ENCODE measurements at places on chromosomes 3 and 15. TPM values are rescaled to one million over a fixed set of nuclear protein-coding genes. Genes with fewer than 3 reads are reported as not detected.

DNA sequence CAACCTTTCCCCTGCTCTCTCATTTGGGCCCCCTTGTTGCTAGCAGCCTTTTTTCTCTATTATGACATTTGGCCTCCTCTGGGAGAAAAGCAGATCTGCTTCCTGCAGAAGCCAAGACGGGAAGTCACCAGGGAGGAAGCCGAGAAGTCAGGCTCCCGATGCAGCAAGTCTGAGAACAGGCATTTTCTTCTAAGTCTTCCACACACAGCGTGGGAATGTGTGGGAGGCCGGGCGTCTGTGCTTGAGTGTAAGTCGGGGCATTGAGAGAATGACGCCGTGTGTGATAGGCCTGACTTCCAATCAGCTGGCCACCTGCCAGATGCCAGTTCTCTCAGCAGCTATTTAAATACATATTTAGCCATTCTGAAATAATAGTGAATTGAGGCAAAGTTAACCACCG, 75.8 kb upstream of the FAM98B start:
- DNase-seq, result no peak

Gene ALS2CL
- total RNA-seq, result 3.2 TPM

Gene LRCH3
- total RNA-seq, result 100 TPM

Gene FOXL2NB
- total RNA-seq, result 1.9 TPM

DNA sequence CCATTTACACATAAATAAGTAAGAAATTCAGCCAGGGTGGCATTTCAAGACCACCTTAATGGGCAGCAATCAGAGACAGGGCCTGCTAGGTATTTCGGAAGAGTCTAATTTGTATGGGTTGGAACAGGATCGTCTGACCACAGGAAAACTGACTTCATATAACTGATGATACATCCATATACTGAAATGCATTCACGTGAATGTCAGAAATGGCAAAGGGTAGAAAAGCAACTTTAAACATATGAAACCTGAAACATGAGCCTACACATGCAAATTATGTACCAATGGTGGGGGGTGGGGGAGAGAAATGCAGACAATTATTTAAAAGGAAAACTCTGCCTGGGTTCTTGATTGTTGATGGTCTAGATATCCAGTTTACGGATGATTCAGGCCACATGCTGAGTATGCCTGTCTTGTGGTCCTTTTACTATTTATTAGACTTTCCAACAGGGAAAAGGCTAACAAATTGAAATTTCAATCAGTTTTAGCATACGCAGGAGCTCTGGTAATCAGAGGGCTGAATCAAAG, 582.2 kb downstream of the FOXP1 start:
- DNase-seq, result no peak

- no peak for DNase-seq
Measured at GRCh38 chr15:101371519-101371918, 76.5 kb upstream of the SNRPA1 start.

GRCh38 chr15:31483053-31483985, 156.7 kb downstream of the KLF13 start:
- DNase-seq, result no peak

DNA sequence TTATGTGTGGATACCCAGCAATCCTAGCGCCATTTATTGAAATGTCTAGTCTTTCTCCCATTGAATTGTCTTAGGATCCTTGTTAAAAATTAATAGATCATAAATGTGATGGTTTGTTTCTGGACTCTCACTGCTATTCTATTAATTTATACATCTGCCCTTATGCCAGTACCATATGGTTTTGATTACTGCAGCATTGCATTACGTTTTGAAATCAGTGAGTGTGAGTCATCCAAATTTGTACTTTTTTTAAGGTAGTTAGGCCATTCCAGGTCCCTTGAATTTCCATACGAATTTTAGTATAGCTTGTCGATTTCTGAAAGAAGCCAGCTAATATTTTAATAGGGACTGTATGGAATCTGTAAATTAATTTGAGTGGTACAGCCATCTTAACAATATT, 648.6 kb upstream of the ZNF385D start:
- DNase-seq, result no peak

- no peak for DNase-seq
Measured at GRCh38 chr15:70761931-70762468, 1.4 kb downstream of the UACA start.

- no peak for DNase-seq
Measured at GRCh38 chr15:65571971-65572370, 39.0 kb downstream of the INTS14 start.

Gene KIF7
- 7.3 TPM for total RNA-seq

- DNase-seq, result no peak
Measured at GRCh38 chr3:66464512-66464894, 36.3 kb downstream of the LRIG1 start.

DNA sequence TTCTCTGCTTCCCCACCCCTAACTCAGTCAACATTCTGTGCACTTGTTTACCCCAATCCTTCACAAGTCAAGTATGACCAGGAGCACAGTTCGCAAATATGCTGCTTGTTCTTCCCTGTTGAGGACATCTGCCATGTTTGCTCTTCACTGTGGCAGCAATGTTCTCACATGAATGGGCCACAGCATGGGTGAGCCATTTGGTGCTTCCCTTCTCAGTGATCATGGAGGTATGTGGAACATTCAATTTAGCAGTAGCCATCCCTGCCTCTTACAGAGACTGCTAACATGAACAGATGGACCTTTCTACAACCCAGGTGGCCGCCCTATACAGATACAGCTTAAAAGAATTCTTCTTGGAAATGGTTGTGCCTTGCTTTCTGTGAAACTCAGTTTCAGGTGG, 660.1 kb upstream of the SGO1 start:
- DNase-seq, result peak; percentile 59

DNA sequence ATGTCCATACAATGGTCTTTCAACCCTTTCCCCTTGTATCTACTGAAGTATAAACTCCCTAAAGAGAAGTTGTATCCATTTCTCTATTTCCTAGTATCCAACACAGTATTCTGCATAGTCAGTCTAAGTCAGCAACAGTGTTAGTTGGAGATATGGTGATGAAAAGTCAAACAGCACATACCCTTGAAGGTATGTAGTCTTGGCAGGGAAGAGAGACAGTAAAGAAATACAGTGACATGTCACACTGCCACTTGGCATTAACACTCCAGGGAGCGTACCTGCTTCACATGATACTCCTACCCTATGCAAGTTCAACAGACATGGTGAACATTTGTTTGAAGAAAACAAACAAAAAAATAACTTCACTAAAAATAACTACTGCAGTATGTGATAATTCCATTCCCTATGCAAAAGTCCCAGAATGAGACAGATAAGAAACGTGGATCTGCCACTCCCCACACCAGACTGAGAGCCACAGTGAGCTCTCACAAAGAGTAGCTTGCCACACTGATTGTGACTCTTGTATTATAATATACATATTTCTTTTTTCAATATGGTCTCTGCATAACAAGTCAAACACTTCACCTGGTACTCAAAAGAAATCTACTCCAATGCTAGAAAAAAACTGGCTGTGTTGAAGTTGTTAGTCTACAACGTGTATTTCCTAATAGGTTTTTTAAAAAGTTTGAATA, 5.9 kb downstream of the PDCD10 start:
- DNase-seq, result no peak

Gene ARRDC4
- 20.4 TPM for total RNA-seq

Gene MESP1
- total RNA-seq, result 2.1 TPM

Gene GPR149
- 2.7 TPM for total RNA-seq

Gene GRAMD1C
- total RNA-seq, result 11.6 TPM

DNA sequence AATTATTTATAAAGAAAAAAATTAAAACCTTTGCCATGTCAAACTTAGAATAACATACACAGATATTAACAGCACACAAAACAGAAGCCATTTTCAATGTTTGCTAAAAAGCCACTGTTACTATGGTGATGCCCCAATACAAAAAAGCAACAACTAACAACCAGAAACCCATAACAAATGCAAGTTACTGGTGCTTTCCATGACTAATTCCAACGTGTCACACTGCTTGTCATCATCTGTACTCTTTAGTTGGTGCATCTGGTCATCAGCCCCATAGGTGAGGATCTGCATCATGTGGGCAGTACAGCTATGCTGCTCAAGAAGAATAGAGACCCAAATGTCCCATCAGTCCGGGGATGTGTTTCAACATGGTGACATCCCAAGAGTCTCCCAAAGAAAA, 52.8 kb downstream of the ATP8B4 start:
- DNase-seq, result no peak

Gene ACKR2
- not detected for total RNA-seq

DNA sequence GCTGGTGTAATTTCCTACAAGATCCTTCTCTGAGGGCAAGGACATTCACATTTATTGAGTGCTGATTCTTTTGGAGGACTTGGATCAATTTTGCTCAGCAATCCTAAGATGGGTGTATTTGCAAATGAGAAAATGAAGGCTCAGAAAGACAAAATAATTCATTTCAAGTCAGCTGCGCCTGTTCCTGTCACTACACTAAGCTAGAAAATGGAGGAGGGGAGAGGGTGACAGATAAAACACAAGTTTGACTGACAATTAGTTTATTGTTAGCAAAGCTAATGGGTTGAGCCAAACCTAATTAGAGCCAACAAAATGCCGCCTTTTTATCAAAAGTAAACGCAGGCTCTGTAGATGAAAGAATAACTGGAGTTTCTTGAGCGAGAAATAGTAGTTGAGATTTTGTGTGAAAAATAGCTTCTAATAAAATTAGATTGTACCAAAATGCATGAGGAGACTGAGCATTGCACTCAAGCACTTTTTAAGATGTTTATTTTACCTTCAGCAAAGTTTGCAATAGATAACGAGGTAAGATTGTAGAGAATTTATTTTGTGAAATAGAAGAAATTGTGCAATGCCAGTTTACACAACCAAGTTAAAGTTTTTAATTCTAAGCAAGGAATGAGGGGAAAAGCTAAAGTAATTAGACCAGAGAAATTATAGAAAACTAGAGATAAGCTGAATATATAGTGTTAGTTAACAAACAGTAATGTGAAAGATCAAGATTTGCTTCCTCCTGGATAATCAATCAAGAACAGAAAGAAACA, 39.6 kb upstream of the SECISBP2L start:
- DNase-seq, result no peak

DNA sequence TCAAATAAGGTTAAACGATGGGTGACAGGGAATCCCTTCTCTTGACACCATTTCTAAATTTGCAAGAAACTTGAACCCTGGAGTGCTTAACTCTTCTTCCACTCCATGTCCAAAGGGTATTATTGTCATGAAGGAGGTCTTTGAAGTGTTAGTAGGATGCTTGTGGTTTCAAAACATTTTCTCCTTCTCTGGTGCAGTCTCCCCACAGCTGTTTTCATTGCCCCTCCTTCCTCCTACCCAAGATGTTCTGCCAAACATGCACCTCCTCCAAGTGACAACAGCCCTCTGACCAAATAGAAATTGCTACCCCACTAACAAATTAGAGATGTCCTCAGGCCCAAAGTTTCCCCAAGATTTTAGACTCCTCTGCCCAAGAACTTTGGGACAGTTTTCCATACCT, 151.4 kb downstream of the POLR2M start:
- no peak for DNase-seq

DNA sequence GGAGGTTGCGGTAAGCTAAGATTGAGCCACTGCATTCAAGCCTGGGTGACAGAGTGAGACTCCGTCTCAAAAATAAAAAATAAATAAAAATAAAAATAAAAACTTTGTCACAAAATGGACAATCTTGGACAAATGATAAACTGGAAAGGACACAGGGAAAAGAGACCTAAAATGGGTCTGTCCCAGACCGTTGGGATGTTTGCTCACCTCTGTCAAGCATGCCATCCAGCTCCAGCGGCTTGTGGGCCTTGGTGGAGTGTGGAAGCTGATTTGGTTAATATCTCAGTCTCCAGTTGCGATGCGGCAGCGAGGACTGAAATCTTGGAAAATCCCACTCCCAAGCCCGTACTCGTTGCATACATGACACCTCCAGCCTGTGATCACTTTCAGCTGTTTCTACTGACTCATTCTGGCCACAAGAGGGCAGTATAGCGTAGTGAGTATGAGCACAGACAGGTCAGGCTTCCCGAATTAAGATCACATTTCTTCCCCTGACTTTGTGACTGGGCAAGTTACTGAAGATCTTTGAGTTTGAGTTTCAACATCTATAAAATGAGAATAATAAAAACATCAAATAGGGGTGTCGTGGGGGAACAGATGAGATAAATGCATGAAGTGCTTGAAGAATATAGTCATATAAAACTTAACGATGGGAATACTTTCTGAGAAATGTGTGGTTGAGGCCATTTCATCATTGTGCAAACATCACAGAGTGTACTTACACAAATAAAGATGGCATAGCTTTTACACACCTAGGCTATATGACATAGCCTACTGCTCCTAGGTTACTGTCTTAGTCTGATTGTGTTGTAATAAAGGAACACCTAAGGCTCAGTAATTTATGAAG, 19.6 kb upstream of the MOBP start:
- DNase-seq, result peak; percentile 72

GRCh38 chr3:71247958-71248335, 335.6 kb downstream of the FOXP1 start:
- DNase-seq, result no peak

- no peak for DNase-seq
Measured at GRCh38 chr15:84657748-84658079, 285 bp downstream of the NMB start.

DNA sequence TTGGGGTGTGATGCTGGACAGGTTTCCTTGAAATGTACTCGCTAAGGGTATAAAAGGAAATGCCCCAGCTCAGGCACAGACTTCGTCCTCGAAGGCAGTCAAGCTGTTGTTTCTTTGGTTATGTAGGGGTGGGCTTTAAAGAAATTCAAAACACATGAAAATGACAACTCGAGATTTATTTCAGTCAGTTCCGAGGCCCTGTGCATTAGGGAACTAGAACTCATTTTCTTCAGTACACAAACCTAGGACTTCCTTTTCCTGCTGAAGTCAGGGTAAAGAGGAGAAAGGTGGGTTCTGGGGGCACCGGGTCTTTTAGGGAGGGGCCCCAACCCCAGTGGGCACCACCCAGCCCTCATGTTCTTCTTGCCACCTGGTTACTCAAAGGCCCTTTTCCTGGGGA, 7.7 kb downstream of the CCR9 start:
- DNase-seq, result no peak

Gene EFHB
- total RNA-seq, result 0.64 TPM

DNA sequence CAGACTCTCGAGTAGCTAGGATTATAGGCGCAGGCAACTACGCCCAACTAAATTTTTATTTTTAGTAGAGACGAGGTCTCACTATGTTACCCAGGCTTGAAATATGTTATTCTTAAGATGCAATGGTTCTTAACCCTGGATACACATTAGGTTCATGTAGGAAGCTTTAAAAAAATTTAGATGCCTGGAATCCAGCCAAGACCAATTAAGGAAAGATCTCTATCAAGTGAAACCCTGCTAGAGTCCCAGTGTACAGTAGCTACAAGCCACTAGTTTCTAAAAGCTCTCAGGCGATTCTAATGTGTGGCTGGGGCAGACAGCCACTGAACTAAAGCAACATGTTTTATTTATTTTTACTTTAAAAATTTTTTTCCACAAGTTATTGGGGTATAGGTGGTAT, 33.2 kb downstream of the TRIM69 start:
- DNase-seq, result no peak

- DNase-seq, result no peak
Measured at GRCh38 chr15:89845305-89845893, 30.7 kb upstream of the ANPEP start.
